Upper lobe of right lung (tissue), 1 donor: ENCODE measurements at places on chromosomes 1 and 21. TPM values are rescaled to one million over a fixed set of nuclear protein-coding genes. Genes with fewer than 3 reads are reported as not detected.

DNA sequence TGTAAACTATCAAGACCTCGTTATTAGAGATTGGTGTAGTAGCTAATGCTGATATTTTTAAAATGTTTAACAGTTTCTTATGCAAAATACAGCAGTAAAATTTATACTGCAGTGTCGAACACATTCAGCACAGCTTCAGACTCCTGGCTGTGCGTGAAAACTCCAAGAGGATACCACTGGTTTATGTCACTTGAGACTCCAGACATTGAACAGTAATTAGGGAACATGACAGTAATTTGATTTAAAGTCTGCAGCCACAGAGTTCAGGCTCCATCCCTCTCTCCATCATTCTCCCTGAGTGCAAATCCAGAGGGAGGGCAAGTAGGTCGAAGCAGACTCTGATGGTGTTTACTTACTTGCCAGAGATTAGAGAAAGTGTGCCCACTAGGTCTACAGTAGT lies 94.2 kb downstream of the AK5 start:
- H3K4me1 ChIP-seq: no peaks in the 10 kb centered on the region
- H3K27me3 ChIP-seq: no peaks in the 10 kb centered on the region
- H3K27ac ChIP-seq: no peak overlapping the region

DNA sequence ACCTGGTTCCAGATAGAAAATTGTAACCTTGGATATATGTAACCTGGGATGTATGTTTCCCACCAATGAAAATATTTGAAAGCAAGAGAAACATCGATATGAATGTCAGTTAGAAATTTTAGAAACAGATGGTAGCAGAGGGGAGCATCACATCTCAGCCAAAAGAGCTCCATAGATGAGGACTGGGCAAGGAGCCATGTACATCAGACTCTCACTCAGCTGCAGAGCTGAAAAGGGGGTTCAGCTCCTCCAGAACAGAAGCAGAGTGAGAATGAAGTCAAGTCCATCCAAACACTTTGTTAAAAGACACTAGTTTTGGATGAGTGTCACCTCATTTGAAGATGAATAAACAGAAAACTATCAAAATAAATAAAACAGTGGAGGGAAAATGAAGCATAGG lies 202.4 kb downstream of the HMCN1 start:
- H3K27me3 ChIP-seq: no peaks in the 10 kb centered on the region
- H3K27ac ChIP-seq: no peak overlapping the region
- no peaks in the 10 kb centered on the region for H3K36me3 ChIP-seq
- H3K4me1 ChIP-seq: no peaks in the 10 kb centered on the region

- DNase-seq: no peak
- H3K27me3 ChIP-seq: no peaks in the 10 kb centered on the region
- no peaks in the 10 kb centered on the region for H3K36me3 ChIP-seq
- H3K4me1 ChIP-seq: no peaks in the 10 kb centered on the region
Measured at GRCh38 chr21:22164912-22165311, 1166.7 kb downstream of the NCAM2 start.

- peaks cover 28% of the 10 kb centered on the region for H3K4me1 ChIP-seq
- H3K27ac ChIP-seq: no peak overlapping the region
- H3K36me3 ChIP-seq: no peaks in the 10 kb centered on the region
Measured at GRCh38 chr1:9317591-9318417, 25.1 kb downstream of the SPSB1 start.

- no peaks in the 10 kb centered on the region for H3K36me3 ChIP-seq
- no peak for DNase-seq
- H3K27me3 ChIP-seq: no peaks in the 10 kb centered on the region
- no peak overlapping the region for H3K27ac ChIP-seq
Measured at GRCh38 chr1:58927722-58928085, 143.9 kb upstream of the JUN start.

DNA sequence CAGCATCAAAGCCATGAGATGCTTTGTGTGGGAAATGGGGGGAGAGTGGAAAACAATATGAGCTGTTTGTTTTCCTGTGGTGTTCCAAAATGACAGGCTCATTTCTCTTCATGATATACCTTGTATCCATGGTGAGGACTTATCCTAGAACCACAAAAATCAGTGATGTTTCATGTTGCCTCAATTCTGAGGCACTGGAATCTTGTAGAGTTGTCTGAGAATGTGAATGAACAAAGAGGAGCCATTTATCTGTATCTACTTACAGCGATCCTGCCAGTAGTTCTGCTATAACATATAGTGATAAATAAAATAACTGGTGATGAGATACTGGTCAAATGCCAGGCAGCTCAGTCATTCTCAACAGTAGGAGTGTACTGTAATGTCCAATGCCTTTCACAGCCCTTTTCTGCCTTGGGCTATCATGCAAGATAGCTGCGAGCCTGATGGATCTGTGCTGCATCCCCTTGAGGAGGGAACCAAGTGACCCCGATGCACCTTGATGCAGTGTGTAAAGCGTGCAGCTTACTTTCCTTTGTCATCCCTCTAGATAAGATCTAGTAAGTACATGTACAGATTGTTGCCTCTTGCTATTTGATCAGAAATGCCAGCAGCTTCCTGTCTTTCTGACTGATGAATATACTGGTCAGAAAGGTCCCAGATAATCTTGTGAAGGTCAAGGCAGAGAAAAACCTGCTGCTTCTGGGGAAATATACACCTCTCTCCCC lies 52.8 kb downstream of the SLC44A3 start:
- no peaks in the 10 kb centered on the region for H3K27me3 ChIP-seq
- DNase-seq: no peak
- H3K4me1 ChIP-seq: no peaks in the 10 kb centered on the region
- H3K27ac ChIP-seq: no peak overlapping the region

- H3K4me3 ChIP-seq: peak overlapping the region; percentile 85
- peak overlapping the region; percentile 65 for H3K27ac ChIP-seq
Measured at GRCh38 chr1:44029260-44029910, 1.9 kb downstream of the SLC6A9 start.

GRCh38 chr1:171220081-171220420 lies 28.2 kb upstream of the FMO1 start:
- DNase-seq: no peak
- peak overlapping the region; percentile 69 for H3K27ac ChIP-seq
- H3K36me3 ChIP-seq: no peaks in the 10 kb centered on the region
- no peaks in the 10 kb centered on the region for H3K27me3 ChIP-seq

DNA sequence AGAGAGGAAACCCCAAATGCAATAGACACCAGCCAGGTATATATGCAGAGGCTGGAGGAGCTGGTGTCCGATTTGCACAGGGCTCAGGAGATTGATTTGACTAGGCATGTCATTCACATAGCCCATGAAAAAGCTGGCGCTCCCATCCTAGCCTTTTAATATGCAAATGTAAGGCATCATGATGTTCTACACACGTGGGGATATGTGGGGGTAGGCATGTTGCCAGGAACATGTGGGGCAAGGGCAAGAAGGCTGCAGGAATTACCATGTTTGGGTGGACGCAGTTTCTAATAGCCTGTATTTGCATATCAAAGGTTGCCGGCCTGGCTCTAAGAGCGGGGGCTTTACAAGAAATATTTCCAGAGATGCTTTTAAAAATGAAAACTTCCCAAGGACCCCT lies 11.7 kb upstream of the SH3GLB1 start:
- H3K36me3 ChIP-seq: no peaks in the 10 kb centered on the region
- no peaks in the 10 kb centered on the region for H3K4me1 ChIP-seq
- no peak overlapping the region for H3K4me3 ChIP-seq
- H3K27me3 ChIP-seq: no peaks in the 10 kb centered on the region
- no peak overlapping the region for H3K27ac ChIP-seq

GRCh38 chr21:41650526-41651145 lies 116.2 kb downstream of the RIPK4 start:
- H3K4me1 ChIP-seq: peaks cover 16% of the 10 kb centered on the region
- no peaks in the 10 kb centered on the region for H3K36me3 ChIP-seq
- H3K4me3 ChIP-seq: no peak overlapping the region
- DNase-seq: peak; percentile 17
- no peak overlapping the region for H3K27ac ChIP-seq

DNA sequence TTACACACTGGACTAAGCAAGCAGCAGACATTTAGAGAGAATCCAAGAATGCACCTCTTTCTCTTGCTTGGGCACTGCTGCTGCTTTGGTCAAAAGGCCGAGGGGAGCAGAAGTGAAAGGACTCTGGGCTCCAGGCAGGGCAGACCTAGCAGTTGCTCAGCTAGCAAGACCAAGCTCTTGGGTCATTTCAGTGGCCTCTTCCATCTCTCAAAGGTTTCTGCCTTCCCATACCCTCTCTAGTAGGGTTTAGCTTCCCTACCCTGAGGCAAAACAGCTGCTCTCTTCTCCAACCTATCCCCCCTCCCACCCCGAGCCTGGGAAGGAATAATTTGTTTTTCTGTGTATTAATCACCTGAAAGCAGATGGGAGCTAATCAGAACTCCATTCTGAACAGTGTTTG lies 25.8 kb downstream of the TFAP2E start:
- no peak overlapping the region for H3K4me3 ChIP-seq
- DNase-seq: no peak
- no peaks in the 10 kb centered on the region for H3K27me3 ChIP-seq
- no peak overlapping the region for H3K27ac ChIP-seq
- no peaks in the 10 kb centered on the region for H3K4me1 ChIP-seq
- peaks cover 45% of the 10 kb centered on the region for H3K36me3 ChIP-seq

The C1orf87 gene
- 1.7 TPM for total RNA-seq

The LCE1D gene
- not detected for total RNA-seq

- no peak overlapping the region for H3K4me3 ChIP-seq
- DNase-seq: peak; percentile 25
- no peaks in the 10 kb centered on the region for H3K4me1 ChIP-seq
- H3K27me3 ChIP-seq: no peaks in the 10 kb centered on the region
- H3K36me3 ChIP-seq: no peaks in the 10 kb centered on the region
- no peak overlapping the region for H3K27ac ChIP-seq
Measured at GRCh38 chr1:53465023-53465957, 6.1 kb downstream of the DMRTB1 start.

The S100A9 gene
- 418 TPM for total RNA-seq

The PRAMEF9 gene
- total RNA-seq: not detected

DNA sequence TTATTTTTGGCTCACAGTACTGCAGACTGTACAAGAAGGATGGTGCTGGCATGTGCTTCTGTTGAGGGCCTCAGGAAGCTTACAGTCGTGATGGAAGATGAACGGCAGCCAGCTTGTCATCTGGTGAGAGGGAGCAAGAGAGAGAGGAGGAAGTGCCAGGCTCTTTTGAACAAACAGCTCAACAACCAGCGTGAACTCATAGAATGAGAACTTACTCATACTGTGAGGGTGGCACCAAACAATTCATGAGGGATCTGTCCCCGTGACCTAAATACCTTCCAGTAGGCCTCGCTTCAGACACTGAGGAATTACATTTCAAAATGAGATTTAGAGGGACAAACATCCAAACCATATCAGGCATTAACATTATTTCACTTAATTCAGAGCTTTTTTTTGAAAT lies 84.7 kb downstream of the PKN2 start:
- no peak overlapping the region for H3K27ac ChIP-seq
- no peak for DNase-seq
- H3K27me3 ChIP-seq: no peaks in the 10 kb centered on the region
- H3K4me1 ChIP-seq: no peaks in the 10 kb centered on the region
- no peak overlapping the region for H3K4me3 ChIP-seq

GRCh38 chr1:32915766-32916706 lies 14.8 kb upstream of the TMEM54 start:
- H3K4me1 ChIP-seq: no peaks in the 10 kb centered on the region
- peaks cover 2% of the 10 kb centered on the region for H3K27me3 ChIP-seq
- no peaks in the 10 kb centered on the region for H3K36me3 ChIP-seq
- no peak overlapping the region for H3K4me3 ChIP-seq

The A3GALT2 gene
- not detected for total RNA-seq

GRCh38 chr1:29055160-29055559 lies 68.5 kb downstream of the TMEM200B start:
- no peaks in the 10 kb centered on the region for H3K4me1 ChIP-seq
- no peak for DNase-seq
- peaks cover 10% of the 10 kb centered on the region for H3K36me3 ChIP-seq
- H3K4me3 ChIP-seq: no peak overlapping the region
- H3K27ac ChIP-seq: no peak overlapping the region

The LCA5L gene
- 1.8 TPM for total RNA-seq

DNA sequence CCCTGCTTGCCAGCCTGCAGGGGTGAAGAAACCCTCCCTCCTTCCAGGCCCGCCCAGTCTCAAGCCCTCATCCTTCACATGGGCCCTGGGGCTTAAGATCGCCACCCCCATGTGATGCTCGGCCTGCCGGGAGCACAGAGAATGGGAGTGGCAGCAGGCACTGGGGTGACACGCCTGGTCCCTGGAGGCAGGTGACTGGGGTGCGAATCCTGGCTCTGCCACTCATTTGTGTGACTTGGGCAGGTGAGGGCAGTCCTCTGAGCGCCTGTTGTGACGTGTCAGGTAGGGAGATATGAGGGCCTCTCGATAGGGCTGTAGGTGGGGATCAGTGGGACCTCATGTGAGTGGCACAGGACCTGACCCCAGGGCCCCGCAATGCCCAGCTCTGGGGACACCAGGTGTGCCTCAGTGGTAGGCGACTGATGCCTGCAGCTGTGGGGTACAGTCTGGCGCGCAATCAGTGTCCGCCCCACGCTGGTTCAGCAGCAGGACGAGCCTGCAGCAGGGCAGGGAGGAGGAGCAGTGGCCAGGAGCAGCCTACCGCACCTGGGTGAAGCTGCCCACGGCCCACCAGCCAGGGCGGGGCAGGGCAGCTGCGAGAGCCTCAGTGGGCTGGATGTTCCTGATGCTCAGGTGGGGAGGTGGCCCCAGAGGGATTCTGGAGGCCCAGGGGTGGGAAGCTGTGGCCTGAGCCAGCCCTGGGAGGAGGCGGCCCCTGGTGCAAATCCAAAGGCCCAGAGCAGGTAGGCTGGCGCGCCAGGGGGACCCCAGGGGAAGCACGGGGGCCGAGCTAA lies 6.2 kb downstream of the SH2D5 start:
- H3K4me1 ChIP-seq: no peaks in the 10 kb centered on the region
- H3K27ac ChIP-seq: no peak overlapping the region
- DNase-seq: peak; percentile 59

- peaks cover 20% of the 10 kb centered on the region for H3K4me1 ChIP-seq
- H3K36me3 ChIP-seq: no peaks in the 10 kb centered on the region
- H3K27ac ChIP-seq: no peak overlapping the region
- H3K4me3 ChIP-seq: no peak overlapping the region
- H3K27me3 ChIP-seq: no peaks in the 10 kb centered on the region
- peak; percentile 46 for DNase-seq
Measured at GRCh38 chr1:54371038-54371941, 34.9 kb downstream of the SSBP3 start.

DNA sequence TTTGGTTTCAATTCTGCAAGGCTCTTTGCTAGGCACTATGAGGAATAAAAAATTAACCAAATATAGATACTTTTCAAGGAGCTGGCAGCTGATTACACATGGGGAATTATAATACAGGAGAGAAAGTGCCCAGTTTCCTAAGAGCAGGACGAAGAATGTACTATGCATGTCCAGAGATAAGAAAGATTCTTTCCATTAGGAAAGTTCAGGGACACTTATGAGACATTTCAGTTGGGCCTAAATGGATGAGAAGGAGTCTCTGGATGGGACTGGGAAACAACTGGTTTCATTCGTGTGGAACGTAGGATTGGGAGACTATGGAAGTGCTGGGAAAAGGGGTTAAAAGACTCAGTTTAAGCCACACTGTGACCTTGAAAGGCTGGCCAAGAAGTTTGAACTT lies 63.5 kb upstream of the MROH9 start:
- peaks cover 5% of the 10 kb centered on the region for H3K4me1 ChIP-seq
- no peaks in the 10 kb centered on the region for H3K27me3 ChIP-seq
- H3K36me3 ChIP-seq: no peaks in the 10 kb centered on the region

The SLC44A3 gene
- total RNA-seq: 31.6 TPM
